ENCODE measurements at places on chromosomes 2 and 18.

GRCh38 chr2:205913668-205914067, 172.3 kb downstream of the INO80D start:
- DNase-seq, result no peak

DNA sequence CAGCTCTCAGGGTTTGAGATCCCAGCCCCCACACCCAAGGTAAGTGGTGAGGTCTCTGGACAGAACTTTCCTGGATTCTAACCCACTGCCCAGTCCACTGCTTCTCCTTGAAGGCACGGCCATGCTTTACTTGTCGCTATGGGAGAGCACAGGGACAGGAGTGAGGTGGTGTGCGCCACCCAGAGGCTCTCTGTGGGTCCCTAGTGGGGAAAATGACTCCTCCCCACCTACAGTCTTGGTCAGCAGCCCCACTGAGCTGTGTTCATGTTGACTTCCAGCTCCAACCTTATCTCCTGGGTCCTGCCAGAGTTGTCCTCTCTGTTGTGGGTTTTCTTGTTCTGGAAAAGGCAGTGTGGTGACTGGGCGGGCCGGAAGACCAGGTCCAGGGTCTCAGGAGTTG, 11.1 kb downstream of the TET3 start:
- no peak for DNase-seq

DNA sequence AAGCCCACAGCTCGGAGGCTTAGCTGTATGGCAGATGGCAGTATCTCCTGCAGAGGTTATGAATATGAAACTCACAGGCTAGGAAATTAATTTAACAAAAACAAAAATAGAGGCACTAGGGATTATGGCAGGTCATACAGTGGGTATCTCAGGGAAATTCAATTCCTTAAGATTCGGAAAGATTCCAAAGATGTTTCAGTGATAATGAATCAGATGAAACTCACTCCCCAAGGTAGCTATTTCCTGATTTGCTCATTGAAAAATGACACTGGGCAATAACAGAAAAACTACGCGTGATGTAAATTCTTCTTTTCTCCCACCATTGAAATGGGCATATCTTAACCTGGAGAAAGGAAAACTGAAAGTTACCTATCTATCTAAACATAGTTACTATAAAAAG, 414.1 kb downstream of the STK39 start:
- no peak for DNase-seq

DNA sequence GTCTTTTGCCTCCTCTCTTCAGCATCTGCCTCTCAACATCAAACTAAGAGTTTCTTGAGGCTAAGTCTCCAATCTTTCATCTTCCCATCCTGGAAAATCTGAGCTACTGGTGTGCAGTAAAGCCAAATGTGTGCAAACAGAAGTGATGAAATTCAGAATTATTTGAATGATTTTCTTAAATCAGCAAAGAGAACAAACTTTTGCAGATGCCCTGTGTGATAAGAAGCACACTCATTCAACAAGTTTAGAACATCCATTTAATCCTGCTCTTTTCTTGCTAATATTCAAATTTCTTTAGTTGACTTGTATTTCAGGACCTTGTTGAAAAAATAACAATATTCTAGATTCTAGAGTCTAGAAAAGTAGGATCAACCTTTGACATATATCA, 1374.9 kb upstream of the CELF4 start:
- DNase-seq, result no peak

- DNase-seq, result peak; percentile 77
These were observed 91.8 kb downstream of the ACVR1 start for GRCh38 chr2:157784169-157784822.

DNA sequence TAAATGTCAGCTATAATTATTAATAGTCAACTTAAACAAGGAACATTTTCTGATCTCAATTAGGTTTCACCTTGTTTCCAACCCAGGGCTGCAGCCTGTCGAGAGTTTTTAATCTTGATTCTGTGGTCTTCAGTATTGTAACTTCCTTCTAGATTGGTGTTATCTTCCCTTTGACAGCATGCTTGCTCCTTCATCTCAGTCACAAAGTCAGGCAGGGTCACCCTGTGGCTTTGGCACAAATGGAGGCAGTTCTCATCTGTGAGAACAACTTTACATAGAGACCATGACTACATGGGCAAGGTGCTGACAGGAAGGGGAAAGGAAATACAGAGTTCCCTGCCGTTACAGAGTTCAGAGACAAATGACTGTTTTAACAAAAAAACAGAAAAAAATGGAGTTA, 50.5 kb downstream of the HNRNPLL start:
- DNase-seq, result no peak

DNA sequence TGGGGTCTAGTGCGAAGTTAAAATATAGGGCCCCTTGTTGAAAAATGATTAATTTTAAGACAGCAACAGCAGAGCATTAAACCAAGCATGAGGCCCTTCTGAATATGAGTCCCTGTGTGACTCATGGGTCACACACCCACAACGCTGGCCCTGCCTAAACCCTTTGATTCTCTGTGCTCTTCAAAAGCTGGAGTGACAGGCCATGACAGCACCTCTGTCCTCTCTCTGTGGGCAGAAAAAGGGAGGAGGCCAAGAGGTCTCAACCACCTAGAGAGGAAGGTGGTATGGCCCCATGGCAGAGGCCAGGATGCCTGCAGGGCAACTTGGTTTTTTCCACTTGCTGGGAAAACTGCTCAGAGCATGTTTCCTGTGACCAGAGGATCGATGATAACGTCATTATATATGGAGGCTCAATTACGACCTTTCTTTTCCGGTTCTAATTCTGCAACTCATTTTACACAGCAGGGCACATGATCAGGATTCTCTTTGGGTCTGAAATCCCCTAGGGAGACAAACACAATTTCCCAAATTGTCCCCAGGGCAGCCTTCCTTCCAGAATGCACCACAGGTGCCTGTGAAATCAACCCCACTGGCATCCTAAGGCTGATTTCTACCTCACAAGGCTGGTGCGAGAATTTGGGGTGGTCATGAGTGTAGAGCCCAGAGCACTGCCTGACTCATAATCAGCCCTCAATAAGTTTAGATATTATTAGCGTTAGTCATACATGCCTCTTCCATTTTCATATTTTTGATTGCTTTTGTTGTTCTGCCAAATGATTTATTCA, 102.0 kb upstream of the PPP1CB start:
- no peak for DNase-seq

- DNase-seq, result no peak
These were observed 143.4 kb downstream of the NCKAP5 start for GRCh38 chr2:133424876-133425275.

- DNase-seq, result no peak
These were observed 10.1 kb downstream of the DCTN1 start for GRCh38 chr2:74369976-74370375.

DNA sequence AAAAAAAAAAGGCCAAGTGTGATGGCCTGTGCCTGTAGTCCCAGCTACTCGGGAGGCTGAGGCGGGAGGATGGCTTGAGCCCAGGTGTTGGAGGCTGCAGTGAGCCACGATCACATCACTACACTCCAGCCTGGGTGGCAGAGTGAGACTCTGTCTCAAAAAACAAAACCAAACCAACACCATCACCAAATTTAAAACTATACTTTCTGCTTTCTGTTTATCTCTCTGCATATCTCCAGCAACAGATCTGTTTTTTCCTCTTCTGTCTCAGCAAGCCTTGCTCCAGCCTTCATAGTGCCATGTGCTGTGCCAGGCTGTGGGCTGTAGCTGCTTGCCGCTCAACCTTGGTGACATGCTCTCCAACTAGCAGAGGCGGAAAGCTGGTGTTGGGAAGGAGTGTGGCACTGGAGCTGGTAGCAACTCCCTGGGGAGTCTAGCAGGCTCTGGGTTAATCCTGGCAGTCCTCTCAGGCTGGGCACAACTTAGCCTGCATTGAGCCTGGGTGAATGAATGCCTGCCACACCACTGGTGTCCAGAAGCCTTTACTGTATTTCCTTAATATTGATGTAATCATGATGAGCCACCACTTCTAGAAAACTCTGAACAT, 204.1 kb downstream of the LDLRAD4 start:
- DNase-seq, result no peak

DNA sequence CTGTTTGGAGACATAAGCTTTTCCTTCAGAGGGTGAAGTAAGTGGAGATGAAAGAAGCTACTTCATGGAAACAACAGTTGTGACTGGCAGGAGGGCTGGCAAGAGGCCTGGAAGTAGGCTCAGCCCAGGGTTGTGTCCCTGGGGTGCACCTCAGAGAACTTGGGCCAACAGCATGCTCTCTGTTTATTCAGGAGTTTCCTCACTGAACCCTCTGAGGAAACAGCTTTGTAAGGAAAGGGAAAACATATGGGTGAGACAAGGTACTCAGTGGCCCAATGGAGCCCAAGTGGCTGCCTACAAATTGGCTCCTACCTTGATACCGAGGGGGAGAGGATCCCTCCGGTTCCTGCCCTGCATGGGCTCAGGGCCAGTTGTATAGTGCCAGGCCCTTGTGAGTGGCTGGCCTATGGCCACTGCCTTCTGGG, 115.5 kb upstream of the ITGA6 start:
- no peak for DNase-seq

GRCh38 chr2:101500860-101501259, 25.9 kb upstream of the RFX8 start:
- no peak for DNase-seq

DNA sequence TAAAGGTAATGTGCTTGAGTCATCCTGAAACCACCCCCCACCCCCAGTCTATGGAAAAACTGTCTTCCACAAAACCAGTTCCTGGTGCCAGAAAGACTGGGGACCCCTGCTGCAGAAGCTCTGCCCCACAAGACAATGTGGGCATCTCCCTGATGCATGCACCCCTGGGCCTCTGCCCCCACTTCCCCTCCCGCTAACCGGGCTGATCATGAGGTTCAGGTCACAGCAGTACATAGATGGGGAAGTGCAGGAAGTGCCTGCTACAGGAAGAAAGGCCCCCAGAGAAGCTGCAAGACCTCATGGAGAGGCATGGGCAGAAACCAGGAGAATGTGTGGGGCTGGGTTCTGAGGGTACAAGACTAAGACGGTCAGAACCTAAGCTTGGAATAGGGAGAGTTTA, 243.4 kb upstream of the ID2 start:
- no peak for DNase-seq

- DNase-seq, result no peak
These were observed 89.4 kb upstream of the TAF1B start for GRCh38 chr2:9753665-9754531.

GRCh38 chr2:138104071-138104470, 139.8 kb downstream of the HNMT start:
- DNase-seq, result no peak

GRCh38 chr2:172630181-172630580, 74.3 kb downstream of the PDK1 start:
- DNase-seq, result no peak

DNA sequence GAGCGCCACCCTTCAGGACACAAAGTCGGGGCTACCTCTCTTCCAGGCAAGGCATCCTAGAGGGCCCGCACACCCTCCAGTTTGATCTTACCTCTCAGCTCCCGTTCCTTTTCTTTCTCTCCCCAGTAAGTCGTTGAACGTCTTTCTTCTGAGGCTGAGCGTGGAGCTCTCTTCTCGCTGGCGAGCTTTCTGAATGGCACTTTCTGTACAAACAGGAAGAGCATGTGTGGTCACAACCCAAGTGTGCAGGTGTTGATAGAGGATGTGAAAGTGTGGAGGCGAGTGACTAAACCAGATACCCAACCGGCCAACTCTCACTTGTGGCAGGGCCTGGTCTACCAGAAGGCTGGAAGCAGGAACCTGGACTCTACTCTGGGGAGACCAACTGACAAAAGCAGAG, at the start of gene AFF3:
TSS of gene AFF3 (minus strand) at position 198 of the 400 bp plus-strand sequence. CDS start 38,136 bp downstream, outside the sequence.
- no peak for DNase-seq

- no peak for DNase-seq
These were observed 43.7 kb upstream of the CAB39 start for GRCh38 chr2:230668939-230669303.

DNA sequence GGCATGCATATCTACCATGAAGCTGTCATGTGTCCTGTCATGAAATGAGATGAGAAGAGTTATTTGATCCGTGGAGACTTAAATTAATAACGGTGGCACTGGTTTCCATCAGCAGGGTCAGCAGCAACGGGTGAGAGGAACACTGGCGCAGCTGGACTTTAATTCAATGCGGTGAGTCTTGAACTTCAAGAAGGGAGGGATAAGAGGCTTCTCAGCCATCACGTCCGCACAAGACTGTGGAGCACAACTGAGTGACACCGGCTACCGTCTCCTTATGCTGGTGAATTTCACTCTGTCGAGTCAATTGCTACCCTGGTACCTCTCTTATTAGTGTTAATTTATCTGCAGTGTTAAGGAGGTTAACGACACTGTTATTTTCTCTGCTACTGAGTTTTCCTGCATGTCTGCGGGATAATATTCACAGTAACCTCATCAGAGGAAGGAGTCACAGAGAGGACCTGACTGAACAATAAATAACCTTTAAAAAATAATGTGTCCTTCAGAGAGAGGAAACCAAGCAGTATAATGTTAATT, 236.8 kb downstream of the EPHA4 start:
- no peak for DNase-seq

- no peak for DNase-seq
These were observed 156.1 kb upstream of the VRK2 start for GRCh38 chr2:57890464-57890863.

GRCh38 chr2:32271063-32271462, 6.4 kb upstream of the NLRC4 start:
- no peak for DNase-seq

- no peak for DNase-seq
These were observed 530.6 kb downstream of the ERBB4 start for GRCh38 chr2:212007972-212008371.

DNA sequence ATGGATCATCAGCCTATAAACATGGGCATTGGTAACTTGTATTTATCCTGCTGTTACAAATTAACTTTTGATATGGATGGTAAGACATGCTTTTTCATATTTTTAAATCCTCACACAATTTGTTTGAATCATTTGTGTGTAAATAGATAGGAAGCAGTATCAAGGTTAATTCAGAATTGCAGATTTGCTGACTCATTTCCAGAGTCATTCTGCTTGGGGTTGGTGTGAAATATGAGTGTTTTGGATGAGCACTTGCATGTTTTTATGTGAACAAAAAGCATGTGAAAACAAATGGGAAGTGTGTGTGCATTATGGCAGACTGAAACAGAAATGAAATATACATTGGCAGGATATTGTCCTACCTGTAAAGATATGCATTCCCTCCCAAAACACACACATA, 11.8 kb downstream of the CCDC85A start:
- DNase-seq, result no peak

DNA sequence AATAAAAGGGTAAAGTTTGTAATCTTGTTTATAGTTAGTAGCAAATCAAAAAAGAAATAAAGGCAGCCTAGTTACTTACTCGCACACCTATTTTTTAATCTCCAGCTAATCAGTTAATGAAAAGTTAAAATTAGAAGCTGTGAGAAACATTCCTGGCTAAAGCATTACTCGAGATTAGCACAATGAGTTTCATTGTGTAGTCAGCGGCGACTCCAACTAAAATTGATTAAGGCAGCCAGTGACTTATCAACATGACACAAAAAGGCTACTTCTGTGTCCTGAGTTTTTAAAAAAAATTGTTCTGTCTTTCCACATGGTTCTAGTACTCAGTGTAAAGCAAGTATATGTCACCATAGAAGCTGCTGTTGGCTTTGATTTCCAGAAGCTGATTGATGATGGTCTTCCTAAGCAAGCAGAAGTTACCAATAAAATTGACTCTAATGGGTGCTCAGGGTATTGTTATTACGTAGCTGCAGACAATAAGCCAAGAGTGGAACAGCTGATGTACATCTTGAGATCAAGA, 159.2 kb downstream of the CPS1 start:
- DNase-seq, result no peak

GRCh38 chr2:157777427-157777826, 98.7 kb downstream of the ACVR1 start:
- DNase-seq, result peak; percentile 23

- DNase-seq, result no peak
These were observed 22.6 kb upstream of the CCDC141 start for GRCh38 chr2:179072527-179072926.

- DNase-seq, result no peak
These were observed 108.7 kb downstream of the EN1 start for GRCh38 chr2:118738524-118739308.

- DNase-seq, result no peak
These were observed 178.8 kb upstream of the TWIST2 start for GRCh38 chr2:238669046-238669445.

All from NCI-H2029 (cell line).